ENCODE measurements at places on chromosomes 11 and 22.
A peak's percentile ranks its signal among the peaks of the same experiment; 100 is the strongest.

GRCh38 chr11:34105957-34106504 lies 602 bp downstream of the NAT10 start:
- DNase-seq = no peak

DNA sequence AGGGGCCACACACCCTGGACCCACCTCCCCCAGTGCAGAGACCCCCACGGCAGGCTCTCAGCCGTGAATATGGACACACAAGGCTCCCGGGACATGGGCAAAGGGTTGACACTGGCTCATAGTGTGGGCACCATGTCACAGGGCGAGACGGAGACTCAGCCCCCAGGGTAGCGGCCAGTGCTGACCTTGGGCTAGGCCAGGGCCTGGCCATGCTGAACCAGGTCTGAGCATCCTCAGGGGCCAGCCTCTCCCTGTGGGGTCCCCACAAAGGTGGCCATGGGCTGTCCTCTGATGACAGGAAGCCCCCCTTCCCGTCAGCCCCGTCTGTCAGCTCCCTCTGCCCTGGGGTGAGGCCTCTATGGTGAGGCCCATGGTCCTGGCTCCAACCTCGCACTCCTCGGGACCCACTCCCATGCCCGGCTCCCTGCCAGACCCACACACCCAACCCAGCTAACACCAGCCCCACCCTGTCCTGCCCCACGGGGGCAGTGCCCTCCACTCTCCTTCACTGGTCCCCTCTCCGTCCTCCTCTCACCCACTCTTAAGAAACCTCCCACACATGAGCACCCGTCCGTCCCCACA lies 19.0 kb upstream of the PRODH start:
- DNase-seq = no peak

DNA sequence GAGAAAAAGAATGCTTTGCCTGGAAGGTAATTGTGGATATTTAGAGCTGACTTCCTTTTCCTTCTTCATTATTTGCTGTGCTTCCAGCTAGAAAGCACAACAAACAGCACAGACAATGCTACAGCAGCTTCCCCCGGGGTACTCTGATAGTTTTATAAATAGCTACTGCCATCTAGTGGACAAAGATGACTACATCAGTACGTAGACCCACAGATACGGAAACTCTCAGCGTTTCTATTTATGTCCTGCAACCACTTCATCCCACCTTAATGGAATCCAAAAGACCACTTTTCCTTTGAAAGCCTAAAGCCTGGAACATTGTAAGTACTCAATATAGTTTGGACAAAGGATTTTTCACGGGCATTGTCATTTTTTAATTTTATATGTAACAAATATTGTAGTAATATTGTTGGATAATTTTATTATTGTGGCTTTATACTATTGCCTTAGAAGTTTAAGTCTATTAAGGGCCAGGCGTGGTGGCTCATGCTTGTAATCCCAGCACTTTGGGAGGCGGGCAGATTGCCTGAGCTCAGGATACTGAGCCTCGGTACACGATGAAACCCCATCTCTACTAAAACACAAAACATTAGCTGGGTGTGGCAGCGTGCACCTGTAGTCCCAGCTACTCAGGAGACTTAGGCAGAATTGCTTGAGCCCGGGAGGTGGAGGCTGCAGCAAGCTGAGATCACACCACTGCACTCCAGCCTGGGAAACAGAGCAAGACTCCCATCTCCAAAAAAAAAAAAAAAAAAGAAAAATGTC lies 7.5 kb downstream of the HSPA8 start:
- peak; percentile 78 for DNase-seq

- DNase-seq = no peak
Observed at GRCh38 chr11:8177136-8177535, 8.3 kb upstream of the RIC3 start.

- DNase-seq = peak; percentile 28
Observed at GRCh38 chr11:99505316-99505715, 484.6 kb downstream of the CNTN5 start.

DNA sequence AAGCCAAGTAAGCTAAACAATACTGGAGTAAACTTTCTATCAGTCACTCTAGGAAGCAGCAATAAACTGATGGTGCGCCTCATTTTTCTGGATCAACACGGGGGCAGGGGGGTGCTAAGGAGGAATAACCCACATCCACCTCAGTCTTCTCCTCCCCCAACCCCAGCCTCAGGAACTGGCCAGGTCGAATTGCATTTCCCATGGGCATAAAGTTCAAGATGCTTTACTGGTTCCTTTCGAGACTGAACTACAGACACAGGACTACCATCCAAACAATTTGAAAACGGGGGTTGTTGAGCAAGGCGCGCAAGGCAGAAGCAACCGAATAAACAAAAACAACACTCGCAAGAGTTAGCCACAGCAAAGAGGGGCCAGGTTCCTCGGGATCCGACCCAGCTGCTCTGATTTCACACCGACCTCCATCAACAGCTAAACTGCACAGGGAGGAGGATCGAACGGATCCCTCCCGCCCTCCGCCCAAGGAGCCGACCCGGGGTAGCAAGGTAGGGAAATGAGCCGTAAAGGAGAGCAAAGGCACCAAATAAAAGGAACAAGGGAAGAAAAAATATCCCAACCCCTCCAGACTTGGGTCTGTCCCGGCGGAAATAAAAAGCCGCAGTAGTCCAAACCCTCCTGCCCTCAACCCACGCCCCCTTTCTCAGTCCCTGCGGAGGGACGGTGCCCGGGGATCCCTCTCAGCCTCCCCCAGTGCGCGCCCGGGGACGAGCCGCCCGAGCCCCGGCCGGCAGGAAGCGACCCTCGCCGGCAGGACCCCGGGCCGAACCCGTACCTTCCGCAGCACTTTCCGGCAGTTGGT lies 801 bp downstream of the SESN3 start:
- DNase-seq = no peak

DNA sequence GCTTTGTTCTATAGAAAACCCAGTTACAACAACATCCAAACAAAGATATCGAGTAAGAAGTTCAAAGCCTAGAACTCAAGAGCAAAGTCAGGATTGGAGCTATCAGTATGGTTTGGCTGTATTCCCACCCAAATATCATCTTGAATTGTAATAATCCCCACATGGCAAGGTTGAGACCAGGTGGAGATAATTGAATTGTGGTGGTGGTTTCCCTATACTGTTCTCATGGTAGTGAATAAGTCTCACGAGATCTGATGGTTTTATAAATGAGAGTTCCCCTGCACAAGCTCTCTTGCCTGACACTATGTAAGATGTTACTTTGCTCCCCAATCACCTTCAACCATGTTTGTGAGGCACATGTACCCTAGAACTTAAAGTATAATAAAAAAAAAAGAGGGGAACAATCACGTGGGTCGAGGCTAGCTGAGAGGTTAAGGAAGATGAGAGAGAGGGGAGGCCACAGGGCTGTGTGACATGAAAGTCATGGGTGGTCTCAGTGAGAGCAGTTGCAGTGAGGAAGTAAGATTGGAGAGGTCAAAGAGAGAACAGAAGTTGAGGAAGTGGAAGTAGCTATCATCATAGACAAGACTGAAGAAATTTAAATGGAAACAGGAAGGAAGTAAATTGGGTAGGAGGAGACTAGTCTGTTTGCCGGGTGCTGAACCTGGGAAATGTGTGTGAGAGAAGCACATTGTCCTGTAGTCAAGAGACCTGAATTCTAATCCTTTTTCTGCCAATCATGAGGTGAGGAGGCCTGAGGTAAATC lies 80.1 kb upstream of the CD44 start:
- DNase-seq = no peak

DNA sequence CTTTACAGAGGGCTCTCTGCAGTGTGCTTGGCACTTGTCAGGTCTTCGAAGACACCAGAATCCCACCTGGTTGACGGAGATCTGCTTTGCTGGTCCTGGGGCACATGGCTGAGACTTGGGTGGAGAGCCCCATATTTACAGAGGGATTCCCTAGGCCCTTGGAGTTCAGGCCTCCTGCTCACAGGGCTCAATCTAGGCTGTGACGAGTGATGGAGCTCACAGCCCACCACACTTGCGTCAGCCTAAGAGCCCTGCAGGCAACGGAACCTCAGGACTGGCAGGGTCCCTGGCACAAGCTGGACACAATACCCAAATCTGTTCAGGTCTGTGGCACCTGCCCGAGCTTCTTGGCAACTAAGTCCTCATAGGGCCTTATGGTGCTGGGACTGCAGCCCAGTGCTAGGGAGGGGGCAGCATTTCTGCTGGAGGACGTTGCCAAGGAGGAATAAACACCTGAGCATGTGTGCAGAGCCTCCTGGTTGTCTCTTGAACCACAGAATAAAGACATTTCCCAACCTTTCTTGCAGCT lies 59.1 kb downstream of the KCNC1 start:
- DNase-seq = no peak

DNA sequence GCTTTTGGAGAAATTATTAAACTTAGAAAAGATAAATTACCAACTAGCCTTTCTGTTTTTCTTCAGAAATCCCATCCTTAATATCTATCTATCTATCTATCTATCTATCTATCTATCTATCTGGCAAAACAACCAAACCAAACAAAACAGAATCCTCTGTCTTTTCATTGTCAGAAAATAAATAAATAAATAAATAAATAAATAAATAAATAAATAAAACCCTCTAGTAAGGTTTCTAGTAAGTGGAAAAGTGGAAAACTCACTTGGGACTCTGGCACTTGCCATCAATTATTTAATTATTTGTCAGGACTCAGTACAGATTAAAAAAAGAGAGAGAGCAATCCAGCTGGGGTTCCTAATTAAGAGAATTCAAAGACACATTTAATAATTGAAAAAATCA lies 556.2 kb upstream of the CHORDC1 start:
- no peak for DNase-seq

- no peak for DNase-seq
Observed at GRCh38 chr11:133745791-133746190, 99.5 kb downstream of the SPATA19 start.

DNA sequence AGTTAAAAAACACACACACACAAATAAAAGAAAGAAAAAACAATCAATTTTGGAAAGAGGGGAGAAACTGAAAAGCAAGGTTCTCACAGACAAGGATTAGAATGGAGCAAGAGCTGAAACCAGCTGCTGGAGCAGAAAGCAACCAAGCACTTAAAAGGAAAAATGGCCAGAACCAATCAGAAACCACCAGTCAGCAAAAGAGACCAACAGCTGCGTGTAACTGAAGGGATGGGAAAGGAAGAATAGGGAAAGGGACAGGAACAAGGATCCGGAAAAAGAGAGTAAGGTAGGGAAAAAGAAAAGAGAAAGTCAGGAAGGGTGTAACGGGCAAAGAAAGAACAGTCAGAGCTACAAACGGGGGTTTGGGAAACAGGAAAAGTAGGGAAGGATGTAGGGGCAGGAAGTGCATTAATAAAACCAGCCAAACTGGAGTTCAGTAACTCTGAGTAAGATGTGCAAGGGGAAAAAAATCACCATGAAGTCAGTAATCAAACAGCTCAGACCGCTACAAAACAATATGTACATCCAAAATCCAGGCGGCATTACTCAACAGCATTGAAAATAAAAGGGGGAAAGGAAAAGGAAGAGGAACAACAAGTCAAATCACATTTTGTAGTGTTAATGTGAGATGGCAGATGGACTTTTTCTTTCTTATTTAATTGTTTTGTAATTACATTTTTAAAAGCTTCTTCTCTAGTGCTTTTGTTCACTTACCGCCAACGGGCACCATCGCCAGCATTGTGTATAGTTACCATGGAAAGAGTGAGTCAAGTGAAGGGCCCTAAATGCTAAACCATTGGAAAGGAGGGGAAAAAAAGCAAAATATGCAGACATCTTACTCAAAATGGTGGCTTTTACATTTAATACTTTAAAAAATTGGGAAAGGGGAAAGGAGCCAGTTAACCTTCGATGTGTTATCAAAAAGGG lies 49.2 kb downstream of the APOL5 start:
- DNase-seq = no peak

DNA sequence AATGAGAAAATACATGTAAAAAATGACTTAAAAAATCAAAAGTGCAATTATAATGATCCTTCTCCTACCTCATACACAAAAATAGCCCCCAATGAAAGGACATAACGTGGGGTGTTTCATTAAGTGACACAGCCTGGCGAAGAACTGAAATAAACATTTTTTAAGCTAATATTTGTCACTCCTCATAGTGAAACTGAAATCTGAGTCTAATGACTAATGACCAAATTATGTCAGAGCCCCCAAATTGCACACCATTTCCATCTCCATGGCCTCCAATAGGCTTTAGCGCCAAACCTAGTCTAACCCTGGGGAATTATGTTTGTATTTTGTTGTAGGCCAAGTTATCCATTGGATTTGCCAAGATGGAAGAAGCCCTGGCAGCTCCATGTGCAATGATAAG lies 119.1 kb downstream of the WT1 start:
- no peak for DNase-seq

- DNase-seq = no peak
Observed at GRCh38 chr11:45692808-45693453, 27.5 kb upstream of the CHST1 start.

DNA sequence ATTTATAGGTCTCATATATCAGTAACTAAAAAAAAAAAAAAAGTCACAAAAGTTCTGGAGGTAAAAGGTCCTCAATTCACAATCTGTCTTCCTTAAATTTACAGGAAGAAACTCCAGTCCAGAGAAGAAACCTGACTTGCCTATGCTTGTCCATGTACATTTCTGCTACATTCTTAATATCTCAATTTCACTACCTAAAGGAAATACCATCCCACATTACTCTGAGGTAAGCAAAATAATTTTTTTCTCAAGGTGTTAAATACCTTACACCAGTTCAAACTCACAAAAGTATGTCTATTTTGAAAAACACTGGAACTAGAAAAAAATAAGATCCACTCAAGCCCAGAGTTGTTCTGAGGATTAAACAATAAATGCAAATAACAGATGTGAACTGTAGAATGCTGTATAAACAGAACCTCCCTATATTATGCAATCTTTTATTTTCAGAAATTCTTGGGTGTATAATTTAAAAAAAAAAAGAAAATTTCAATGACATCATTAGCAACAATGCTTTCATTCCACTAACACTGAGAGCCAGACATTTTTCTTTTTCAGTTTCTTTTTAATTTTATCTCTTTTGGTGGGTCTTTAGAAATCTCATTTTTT lies 49.9 kb upstream of the GDPD4 start:
- no peak for DNase-seq

DNA sequence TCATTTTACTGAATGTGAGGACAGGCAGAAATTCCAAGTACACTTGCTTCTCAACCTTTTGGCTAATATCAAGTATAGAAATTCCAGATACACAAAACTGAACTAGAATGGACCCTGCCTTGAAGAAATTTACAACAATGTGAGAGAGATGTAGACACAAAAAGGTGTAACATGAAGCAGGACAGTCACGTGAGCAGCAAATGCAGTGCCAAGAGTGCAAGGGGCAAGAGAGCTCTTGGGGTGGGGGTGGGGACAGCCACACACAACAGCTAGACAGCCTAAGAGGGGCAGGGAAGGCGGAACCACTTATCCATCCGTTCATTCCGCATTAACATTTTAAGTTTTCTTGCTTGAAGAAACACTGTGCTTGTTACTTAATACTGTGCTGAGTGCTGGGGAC lies 28.9 kb downstream of the PLEKHA7 start:
- DNase-seq = no peak

DNA sequence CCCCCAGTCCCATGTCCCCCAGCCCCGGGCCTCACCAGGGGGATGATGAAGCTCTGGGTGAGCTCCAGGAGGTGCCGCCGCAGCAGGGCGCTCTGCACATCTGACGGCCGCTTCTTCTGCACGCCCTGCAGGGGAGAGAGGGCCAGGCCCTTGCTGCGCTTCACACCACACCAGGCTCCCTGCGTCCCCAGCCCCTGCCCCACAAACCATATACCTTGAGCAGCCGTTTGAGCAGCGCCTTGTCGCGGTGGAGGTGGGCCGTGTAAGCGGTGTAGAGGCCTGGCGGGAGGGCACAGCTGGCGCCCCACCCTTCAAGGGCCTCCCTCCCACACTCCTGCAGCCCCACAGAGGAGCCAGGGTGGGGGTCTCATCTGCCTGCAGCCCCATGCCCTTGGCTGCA lies 6.2 kb upstream of the PLXNB2 start:
- DNase-seq = no peak

GRCh38 chr22:36334821-36335603 lies 52.8 kb downstream of the MYH9 start:
- no peak for DNase-seq
